ENCODE measurements at places on chromosomes 2 and 18.

- no peak for DNase-seq
Measured at GRCh38 chr18:36533446-36534153, 236.1 kb downstream of the FHOD3 start.

DNA sequence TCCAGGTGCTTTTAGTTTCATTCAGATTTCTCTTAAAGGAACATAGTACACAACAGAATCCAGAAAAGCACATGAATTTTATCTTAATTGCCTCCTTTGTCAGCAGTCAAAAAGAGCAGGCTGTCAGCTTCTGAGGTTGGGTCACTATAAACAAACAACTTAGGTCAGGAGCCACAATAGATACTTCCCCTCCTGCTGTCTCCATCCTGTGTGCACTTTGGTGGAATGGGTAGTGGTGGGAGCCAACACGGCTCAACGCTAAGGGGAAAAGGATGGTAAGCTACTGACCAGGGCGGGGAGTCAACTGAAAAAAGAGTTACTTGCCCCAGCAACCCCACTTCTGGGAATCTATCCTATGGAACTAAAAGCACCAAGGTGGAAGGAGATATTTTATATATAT, 121.9 kb downstream of the PAX3 start:
- no peak for DNase-seq

GRCh38 chr2:152134488-152135280, 35.8 kb upstream of the CACNB4 start:
- DNase-seq = no peak

- DNase-seq = peak; percentile 91
Measured at GRCh38 chr2:176642074-176642473, 372.8 kb downstream of the MTX2 start.

DNA sequence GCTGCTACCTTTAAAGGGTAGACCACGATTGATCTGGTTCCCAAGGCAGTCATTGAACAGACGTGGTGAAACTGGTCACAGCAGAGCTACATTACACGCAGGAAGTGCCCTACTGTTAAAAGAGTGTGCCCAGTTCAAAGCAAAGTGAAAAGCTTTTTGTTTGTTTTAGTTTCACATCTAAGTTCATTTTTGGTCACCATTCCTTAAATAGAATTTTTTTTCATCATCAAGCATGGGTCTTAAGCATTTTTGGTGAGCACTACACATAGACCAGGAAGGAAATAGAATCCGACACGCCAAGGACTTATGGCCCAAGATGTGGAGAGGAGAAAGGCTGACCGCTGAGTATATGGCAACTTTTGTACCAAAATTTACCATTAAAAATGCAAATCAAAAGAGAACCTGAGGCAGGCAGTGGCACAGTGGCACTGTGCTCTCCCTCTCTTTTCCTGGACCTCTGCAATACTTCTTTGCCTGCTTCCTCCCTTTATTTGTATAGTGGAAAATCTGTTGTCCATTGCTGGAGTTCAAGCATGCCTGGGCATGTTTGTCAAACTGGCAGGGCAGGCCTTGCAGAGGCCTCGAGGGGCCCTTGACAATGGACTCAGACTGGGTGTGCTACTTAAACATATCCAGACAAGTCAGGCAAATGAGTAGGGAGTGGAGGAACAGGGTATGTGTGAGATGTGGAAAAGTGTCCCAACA, 42.6 kb upstream of the HNRNPA3 start:
- no peak for DNase-seq

- DNase-seq = no peak
Measured at GRCh38 chr2:64641599-64641998, 12.1 kb downstream of the SERTAD2 start.

- no peak for DNase-seq
Measured at GRCh38 chr2:107259408-107260195, 373.6 kb upstream of the ST6GAL2 start.

DNA sequence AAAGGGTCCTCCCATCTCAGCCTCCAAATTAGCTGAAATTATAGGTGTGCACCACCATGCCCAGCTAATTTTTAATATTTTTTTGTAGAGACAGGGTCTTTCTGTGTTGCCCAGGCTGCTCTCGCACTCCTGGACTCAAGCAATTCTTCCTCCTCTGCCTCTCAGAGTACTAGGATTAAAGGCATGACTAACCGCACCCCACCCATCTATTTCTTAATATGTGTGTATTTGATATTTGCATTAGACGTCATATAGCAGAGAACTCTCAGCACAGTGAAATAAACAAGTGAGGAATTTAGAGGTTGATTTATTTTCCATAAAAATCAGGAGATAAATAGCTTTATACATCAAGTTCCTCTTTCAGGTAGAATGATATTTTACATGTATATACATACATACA, 213.5 kb downstream of the FSIP2 start:
- no peak for DNase-seq

DNA sequence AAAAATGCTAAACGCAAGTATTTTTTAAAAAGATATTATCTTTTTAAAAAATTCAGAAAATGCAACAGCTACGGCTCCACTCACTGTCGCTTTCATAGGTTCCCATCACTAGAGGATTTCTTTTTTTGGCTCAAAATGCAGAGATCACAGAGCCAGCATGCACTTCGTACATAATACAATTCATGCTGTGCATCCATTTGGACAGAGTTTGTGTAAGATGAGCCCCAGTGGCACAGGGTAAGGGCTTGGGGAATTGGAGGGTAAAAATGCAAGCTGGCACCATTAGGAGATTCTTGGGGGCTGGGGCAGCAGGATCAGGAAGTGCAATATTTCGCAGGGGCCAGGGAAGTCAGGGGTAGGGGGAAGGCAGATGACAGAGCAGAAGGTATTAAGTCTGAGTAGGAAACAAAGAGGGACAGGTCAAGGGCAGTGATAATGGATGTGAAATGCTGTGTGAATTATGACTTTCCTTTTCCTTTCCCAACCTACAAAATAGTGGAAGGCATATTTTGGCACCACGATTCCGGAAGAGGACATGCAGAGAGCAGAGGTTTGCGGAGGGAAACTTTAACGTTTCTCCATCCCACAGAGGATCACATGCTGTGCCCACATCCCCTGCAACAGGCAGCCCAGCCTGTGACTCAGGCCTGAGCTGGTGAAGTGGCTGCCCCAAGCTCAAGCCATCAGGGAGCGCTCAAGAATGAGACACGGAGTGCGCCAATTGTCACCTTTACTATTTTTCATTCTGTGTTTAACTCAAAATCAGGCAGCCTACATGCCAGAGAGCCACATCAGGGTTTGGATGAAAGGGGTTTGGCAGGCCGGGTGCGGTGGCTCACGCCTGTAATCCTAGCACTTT, 4.7 kb downstream of the CAPG start:
- no peak for DNase-seq

Data from HFFc6 (cell line).